Activated CD8-positive, alpha-beta memory T cell treated with anti-CD3 and anti-CD28 coated beads for 24 hours (primary cell): ENCODE measurements at places on chromosomes 11 and 22.

DNA sequence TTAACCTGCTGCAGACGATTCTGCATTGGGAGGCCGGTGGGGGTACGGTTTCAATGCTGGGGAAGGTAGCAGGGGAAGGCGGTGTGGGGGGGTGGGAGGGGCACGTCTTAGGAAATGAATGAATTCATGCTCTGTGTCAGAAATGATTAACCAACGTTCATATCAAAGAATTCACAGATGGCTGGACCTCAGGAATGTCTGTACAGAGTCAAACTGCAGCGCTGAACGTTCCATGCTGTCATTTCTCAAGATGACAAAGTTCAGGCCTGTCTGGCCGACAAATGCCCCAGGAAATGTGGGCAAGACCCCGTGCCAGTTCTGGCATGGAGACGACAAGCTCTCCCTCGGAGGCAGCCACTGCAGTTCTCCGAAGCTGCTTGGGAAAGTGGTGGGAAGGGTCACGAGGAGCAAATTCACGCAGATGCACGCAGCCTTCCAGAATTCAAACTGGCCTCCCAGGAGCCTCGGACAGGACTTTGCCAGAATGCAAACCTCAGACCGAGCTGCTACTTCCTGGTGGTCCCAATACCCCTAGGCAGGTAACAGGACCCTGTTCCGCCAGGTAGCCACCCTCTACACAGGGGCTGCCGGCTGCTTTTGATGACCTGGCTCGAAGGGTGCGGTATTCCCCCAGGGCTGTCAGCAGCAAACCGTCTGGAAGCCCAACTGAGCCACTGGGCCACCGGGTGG, 81.5 kb downstream of the TRMU start:
- DNase-seq: no peak

GRCh38 chr11:118052581-118053206, 24.2 kb upstream of the TMPRSS4 start:
- peak; percentile 70 for DNase-seq

- no peak for DNase-seq
Measured at GRCh38 chr22:19175602-19176174, 2.8 kb downstream of the SLC25A1 start.

DNA sequence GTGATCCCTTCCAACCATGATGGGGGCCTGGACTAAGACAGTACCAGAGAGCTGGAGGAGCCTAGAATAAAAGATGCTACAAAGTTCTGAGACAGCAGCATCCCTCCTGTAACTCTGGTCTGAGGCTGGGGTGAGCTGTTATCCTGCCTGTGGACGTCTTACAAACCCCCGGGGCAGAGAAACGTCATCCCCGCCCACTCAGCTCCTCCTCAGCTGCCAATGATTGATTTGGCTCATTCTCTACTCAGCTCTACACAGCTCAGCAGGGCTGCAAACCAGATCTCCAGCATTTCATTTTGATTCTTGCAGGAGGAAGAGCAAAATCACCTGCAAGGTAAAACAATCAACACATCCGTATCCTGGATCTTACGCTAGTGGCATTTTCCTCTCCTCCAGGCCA, 55.5 kb downstream of the CSNK2A3 start:
- no peak for DNase-seq

- no peak for DNase-seq
Measured at GRCh38 chr11:20369826-20370225, 6.3 kb downstream of the HTATIP2 start.
